NCI-H1048 (cell line): ENCODE measurements at places on chromosomes 7 and 10.
A peak's percentile ranks its signal among the peaks of the same experiment; 100 is the strongest.

- no peak for DNase-seq
These were observed 33.1 kb downstream of the DENND2A start for GRCh38 chr7:140607441-140607989.

GRCh38 chr10:118543714-118544400 is 51.6 kb downstream of the PRLHR start:
- DNase-seq: peak; percentile 15

DNA sequence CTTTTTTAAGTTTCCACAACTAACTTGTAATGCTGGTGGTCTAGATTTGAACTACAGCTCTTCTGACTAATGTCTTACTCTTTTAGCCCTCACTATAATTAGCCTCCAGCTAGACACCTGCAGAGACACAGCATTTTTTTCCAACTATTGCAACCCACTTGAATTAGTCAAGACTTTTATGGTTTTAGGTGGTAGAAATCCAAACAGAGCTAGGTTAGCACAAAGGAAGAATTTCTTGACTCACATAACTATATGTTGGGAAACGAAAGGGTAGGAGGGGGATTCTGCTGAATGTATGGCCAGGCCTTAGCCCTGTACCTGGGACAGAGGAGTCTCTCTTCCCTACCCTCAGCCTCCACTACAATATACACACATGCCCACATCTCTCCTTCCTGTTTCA is 586.1 kb downstream of the INHBA start:
- no peak for DNase-seq

- DNase-seq: no peak
These were observed 62.0 kb downstream of the MYOF start for GRCh38 chr10:93420091-93420490.

DNA sequence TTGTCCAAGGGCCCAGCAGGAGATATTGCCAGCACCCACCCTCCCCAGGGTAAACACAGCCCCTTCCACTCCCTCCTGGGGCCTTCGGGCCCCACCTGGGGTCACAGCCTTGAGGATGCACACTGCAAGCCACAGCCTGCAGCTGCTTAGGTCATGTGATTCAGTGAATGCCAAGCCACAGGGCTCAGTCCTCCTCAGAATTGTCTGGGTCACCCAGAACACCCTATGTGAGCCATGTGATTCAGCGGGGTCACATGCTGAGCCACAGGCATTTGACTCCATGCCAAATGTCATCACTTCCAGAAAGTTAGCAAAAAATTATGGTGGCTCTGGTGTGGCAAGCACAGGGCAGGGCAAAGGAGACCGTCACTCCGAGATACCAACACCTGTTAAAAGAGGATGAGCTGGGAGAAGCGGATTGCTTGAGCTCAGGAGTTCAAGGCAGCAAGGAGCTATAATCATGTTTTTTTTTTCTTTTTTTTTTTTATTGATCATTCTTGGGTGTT is 17.2 kb upstream of the PSAP start:
- no peak for DNase-seq

GRCh38 chr10:44979281-44980191 is 927 bp upstream of the DEPP1 start:
- DNase-seq: no peak

- no peak for DNase-seq
These were observed 57.2 kb upstream of the ANK3 start for GRCh38 chr10:60446851-60447250.
